RPMI7951 (cell line): ENCODE measurements at places on chromosomes 6 and 20. TPM values are rescaled to one million over a fixed set of nuclear protein-coding genes. Genes with fewer than 3 reads are reported as not detected.
A peak's percentile ranks its signal among the peaks of the same experiment; 100 is the strongest.

The RIMS4 gene
- not detected in 2 replicates for total RNA-seq

The ANGPT4 gene
- total RNA-seq: not detected in 2 replicates

The ZNF165 gene
- total RNA-seq: 0.60 and 1.1 TPM in 2 replicates

The WFDC10B gene
- total RNA-seq: 0.88 and 3.5 TPM in 2 replicates

The CYP39A1 gene
- 1.8 and 2.3 TPM in 2 replicates for total RNA-seq

The IPCEF1 gene
- under 0.01 and 0.59 TPM in 2 replicates for total RNA-seq

The RAD21L1 gene
- total RNA-seq: 0.98 and 1.4 TPM in 2 replicates

The TRIM15 gene
- total RNA-seq: not detected in 2 replicates

The GHRH gene
- total RNA-seq: not detected in 2 replicates

The SH3BGRL2 gene
- 0.36 and 0.59 TPM in 2 replicates for total RNA-seq

The BTNL2 gene
- total RNA-seq: not detected in 2 replicates

The BNIP5 gene
- not detected in 2 replicates for total RNA-seq

The HSPA12B gene
- total RNA-seq: not detected in 2 replicates

The MAP7 gene
- 0.24 TPM in 1 of 2 replicates, not detected in the other for total RNA-seq

The KIF3B gene
- total RNA-seq: 26.3 and 27.5 TPM in 2 replicates

The HS3ST5 gene
- total RNA-seq: not detected in 2 replicates

The OR2J3 gene
- not detected in 2 replicates for total RNA-seq

The FAM229B gene
- 22.5 and 22.6 TPM in 2 replicates for total RNA-seq

DNA sequence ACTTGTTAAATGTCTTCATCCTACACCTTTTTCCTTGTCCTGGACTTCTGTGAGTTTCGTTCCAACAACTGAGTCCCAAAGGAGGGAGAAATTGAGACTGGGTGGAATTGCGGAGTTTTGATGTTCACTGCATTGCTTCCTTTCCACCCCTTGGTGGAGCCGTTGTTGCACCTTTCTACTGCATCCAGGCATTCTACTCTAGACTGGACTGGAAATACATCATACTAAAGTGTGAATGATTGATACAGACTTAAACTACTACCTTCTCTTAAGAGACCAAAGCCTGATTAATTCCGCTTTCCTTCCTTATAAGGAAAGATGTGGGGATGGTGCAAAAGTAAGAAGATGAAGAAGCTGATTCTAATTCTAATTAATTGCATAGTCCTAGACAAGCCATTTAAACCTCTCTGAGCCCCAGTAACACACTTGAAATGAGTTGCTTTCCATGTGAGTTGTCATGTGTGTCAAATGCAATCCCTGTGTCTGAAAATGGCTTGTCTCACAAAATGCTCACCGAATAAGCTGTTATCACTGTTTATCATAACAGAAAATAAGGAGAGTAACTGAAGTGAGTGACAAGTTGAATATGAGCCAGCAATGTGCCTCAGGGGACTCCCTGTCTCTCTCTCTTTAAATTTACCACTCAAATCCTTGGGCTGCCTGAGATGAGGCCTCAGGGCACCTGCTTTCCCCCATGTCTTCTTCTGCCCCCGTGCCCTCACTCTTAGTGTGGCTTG, 338.3 kb upstream of the CHD6 start:
- no peak for DNase-seq

DNA sequence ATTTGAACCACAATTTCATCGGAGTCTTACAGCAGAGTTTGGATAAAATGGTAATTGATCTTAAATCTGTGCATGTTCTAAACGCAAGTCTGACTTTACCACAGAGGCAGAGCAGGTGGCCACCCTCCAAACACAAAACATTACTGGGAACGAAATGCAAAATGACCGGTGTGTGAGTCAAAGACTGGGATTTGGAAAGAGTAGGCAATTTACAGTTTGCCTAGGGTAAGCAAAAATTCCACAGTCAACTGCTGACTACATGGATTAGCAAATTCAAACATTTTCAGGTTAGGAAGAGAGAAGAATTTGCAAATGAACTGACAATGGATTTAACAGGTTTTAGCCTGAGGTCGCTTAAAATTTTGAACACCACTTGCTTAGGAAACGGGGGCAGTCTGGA, 444.4 kb downstream of the HDGFL1 start:
- DNase-seq: no peak

DNA sequence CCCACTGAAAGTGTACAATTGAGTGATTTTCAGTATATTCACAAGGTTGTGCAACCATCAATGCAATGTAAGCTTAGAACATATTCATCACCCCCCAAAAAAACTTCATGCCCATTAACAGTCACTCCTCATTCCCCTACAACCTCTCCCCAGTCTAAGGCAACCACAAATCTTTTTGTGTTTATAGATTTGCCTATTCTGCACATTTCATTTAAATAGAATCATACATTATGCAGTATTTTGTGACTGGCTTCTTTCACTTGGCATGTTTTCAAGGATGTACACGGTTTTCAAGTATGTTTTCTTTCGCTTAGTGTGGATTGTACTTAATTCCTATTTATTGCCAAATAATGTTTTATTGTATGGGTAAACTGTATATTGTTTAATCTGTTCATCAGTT, 329.3 kb upstream of the RNF24 start:
- no peak for DNase-seq

DNA sequence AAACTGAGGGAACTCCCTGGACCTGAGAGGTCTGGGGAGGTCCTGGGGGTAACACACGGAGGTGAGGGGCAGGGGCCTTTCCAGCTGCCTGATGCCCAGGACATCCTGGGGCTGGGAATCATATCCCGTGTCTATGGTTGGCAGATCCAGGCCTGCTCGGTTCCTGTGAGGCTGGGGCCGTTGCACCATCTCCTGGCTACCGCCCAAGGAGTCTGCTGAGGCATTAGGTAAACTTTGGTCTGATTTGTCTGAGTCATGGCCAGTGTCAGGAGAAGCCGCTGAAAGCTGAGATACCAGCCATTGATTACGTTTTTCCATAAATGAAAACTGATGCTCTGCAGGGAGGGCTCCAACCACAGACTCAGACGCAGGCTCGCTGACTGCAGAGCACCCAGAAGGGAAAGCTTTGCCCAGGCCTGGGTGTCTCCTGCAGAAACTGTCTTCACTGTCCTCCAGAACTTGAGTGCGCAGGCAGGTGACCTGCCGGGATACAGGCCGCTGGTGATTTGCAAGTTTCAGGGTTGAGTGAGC, 14.2 kb downstream of the TRAF3IP2 start:
- DNase-seq: peak; percentile 99

DNA sequence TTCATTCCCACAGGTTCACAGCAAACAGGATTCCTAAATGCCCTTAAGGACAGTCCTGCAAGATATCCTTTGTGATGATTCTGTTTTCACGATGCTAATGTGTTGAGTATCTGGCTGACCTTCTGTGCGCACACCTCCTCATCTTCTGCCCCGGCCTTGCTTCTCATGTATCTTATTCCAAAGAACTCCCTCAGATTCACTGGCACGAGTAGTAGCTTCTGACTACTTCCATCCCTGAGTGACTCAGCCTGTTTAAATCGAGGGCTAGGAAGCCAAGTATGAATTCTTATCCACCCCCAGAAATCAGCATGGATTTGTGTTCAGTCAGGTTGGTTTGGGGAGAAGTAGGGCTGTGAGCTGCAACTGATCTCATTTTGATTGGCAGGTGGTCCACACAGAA, 190.2 kb upstream of the SNX9 start:
- no peak for DNase-seq

GRCh38 chr20:53387983-53388675, 205.5 kb downstream of the ZNF217 start:
- DNase-seq: no peak

GRCh38 chr20:38843346-38843745, 37.8 kb downstream of the PPP1R16B start:
- DNase-seq: no peak

DNA sequence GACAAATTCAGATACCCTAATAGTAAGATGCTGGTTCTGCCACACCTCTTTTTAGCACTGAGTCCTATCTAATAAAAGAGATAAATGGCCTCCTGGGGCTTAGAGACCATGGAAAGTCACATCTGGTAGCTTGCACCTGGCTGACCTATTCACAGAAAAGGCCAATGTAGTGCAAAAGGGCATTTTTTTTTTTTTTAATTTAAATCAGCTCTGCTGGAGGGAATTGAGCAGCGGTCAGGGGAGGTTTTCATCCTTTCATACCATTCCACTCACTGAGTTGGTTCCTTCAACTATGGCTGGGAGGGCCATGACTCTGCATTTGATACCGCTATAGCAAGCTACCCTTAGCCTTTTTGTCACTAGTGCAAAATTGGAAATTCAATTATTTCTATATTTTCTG, 20.1 kb upstream of the HS3ST5 start:
- no peak for DNase-seq
